ENCODE measurements at places on chromosomes 1 and 21.
A peak's percentile ranks its signal among the peaks of the same experiment; 100 is the strongest.

- peak; percentile 71 for DNase-seq
These were observed 43.7 kb downstream of the KIF21B start for GRCh38 chr1:200979574-200980451.

GRCh38 chr21:46604975-46605766 is at the start of gene S100B:
Gene S100B (minus strand): TSS chr21:46605082. CDS start chr21:46602415, 2,667 bp downstream.
- no peak for DNase-seq

GRCh38 chr21:42003051-42003461 is 7.1 kb downstream of the ZBTB21 start:
- DNase-seq: peak; percentile 61

GRCh38 chr1:55988963-55989452 is 590.4 kb downstream of the PLPP3 start:
- no peak for DNase-seq

DNA sequence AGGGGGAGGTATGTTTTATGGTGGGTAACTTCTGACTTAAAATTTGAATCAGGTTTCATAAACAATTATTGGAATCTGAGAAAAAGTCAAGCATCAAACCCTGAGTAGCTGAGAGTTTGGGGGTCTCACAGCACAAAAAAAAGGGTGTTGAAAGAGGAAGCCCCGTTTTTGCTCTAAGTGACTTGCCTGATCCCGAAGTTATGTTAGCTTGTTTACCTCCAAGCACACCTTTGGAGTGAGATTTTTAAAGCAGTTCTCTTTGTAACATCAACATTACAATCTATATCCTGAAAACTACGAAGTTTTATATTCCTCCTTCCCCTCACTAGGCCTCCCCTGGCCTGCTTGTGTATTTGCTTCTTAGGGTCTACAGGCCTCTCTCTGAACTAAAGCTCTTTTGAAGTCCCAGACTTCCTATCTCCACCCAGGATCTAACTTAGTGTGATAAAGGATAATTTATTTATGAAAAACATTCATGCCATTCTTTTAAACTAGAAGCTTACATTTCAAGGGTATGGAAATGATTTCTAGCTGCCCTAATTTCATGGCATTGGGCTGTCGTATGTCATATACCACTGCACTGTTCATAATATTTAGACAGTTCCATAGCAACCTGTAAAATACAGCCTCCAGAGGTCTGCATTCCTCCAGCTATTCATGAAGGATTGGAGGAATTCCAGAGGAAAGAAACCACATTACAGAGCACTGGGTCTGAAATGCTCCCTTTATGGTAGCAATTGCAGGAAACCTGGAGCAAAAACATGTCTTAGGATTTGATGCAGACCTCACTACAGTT is 36.1 kb upstream of the RGS1 start:
- DNase-seq: no peak

DNA sequence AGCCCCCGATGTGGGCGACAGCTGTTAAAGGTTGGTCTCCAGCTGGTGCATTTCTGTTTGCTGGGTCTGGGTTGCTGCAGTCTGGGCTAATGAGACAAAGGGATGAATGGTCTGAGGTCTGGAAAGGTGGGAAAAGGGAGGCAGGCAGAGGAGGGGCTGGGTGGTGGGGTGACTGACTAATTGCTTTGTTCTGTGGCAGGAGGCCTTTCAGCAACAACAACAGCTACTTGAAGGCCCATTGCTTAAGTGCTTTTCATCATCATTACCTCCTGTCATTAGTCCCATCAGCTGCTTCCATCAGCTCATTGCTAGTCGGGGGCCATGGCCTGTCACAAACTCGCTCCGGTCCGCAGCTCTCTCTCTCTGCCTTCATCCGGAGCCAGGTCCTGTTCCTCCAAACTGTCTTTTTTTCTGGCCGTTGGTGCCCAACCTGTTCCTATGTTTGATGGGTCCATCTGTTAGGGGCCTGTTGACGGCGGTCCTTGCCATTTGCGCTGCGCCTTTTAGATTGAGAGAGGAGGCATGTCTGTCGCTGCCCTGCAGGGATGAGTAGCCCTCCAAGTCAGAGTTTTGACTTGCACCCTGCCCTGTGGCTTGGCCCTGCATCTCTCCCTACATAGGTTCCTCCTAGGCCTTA is 105.6 kb upstream of the PLXNA2 start:
- no peak for DNase-seq

GRCh38 chr1:228825041-228825440 is 89.8 kb downstream of the RHOU start:
- no peak for DNase-seq

GRCh38 chr1:33430692-33431593 is at the start of gene PHC2:
Gene PHC2 (minus strand): TSS chr1:33431095. CDS start chr1:33375539, 55,556 bp downstream.
- peak; percentile 96 for DNase-seq

GRCh38 chr1:205729945-205730610 is 19.9 kb downstream of the NUCKS1 start:
- no peak for DNase-seq

DNA sequence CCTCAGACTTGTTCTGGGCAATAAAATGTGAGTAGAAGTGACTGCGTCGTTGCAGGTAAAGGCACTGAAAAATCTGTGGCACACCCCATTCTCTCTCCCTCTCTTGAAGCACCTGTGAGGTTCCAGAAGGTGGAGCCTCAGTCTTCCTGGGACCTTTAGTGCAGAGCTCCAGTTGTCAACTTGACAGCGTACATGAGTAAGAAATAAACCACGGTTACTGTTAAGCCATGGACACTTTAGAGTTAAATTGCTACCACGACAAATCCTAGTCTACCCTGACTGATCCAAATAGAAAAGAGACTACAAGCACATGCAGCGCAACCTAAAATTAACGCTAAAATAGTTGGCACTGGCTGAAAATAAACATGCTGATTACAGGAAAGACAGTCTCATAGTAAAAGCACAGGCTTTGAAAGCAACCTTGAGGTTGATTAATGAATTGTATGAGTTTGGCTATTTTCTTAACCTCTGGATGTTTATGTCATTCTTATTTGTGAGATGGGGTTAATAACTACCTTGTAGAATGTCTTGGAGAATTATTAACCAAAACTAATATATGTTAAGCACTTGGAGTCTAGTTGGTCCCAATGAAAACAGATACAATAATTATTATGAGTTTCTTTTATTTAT is 93.0 kb upstream of the PLPPR4 start:
- DNase-seq: no peak

DNA sequence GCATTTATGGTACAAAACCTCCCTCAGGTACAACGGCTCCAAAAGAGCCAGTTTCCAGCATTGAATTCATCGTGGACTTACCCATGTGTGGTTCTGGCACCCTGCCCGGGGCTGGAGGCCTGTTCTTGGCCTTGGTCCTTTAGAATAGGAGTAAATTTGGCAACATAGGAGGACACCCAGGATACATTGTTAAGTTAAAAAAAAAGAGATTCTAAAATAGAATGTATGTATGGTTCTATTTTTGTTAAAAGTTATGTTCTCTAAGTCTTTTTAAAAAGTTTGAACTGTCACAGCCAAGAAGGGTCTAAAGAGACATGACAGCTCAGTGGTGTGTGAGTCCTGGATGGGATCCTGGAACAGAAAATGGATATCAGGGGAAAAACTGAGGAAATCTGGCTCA is 25.9 kb downstream of the EPHX1 start:
- DNase-seq: no peak

DNA sequence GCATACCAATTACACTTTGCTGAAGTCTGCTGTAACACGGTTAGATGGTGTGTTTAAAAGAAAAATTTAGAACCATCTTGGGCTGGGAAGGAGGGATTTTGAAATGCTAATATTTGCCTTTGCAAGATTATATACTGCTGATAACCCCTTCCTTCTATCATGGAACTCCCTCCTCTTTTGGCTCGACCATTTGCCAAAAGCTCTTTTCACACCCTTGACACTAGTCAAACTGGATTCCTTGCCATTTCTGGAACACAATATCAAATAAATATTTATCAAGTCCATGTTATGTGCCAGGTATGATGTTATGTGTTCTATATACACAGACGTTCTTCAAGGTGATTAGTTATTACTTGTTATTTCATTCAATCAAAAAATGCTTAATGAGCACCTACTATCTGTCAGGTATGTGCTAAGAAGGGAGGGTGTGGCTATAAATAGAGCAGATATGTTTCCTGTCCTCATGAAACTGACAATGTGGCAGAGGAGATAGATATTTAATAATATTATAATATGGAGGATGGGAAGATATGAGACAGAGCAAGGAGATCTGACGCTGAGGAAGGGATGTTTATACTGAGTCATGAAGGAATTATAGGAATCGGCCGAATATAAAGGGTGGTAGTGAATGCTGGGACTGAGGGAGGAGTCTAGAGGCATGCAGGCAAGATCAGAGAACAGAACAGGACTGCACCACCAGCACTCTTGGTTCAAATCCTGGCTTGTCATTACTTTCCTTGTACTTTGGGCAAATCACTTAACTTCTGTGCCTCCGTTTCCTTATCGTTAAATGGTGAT is 16.1 kb upstream of the XPR1 start:
- DNase-seq: no peak

DNA sequence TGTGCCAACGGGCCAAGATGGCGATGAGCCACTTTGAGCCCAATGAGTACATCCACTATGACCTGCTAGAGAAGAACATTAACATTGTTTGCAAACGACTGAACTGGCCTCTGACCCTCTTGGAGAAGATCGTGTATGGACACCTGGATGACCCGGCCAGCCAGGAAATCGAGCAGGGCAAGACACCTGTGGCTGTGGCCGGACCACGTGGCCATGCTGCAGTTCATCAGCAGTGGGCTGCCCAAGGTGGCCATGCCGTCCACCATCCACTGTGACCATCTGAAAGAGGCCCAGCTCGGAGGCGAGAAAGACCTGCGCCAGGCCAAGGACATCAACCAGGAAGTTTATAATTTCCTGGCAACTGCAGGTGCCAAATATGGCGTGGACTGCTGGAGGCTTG is 32.2 kb upstream of the GPR137B start:
- no peak for DNase-seq

- DNase-seq: no peak
These were observed 8.9 kb downstream of the CAMTA1 start for GRCh38 chr1:6794164-6794563.

- DNase-seq: no peak
These were observed 36.5 kb downstream of the PTPN14 start for GRCh38 chr1:214514819-214515383.

- DNase-seq: no peak
These were observed 39.8 kb downstream of the GJA5 start for GRCh38 chr1:147720557-147720956.

- peak; percentile 6 for DNase-seq
These were observed 6.8 kb downstream of the RRAGC start for GRCh38 chr1:38852780-38853179.

DNA sequence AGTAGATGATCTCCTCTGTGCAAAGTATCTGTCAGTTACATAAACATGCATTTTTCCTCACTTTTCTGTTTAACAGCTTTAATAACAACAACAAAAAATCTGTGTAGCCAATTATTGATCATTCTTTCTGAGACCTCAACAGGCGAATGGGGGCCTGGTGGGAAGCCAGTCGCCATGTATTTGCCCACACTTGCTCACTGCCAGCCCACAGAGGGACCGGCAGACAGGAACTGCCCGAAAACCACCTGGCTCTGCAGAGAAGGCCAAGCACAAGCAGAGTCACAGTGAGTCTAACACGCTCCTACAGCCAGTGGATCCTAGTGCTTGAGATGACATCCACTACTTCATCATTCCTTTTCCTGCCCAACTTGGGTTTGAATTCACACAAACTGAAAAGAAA is 56.1 kb downstream of the NPHP4 start:
- no peak for DNase-seq

DNA sequence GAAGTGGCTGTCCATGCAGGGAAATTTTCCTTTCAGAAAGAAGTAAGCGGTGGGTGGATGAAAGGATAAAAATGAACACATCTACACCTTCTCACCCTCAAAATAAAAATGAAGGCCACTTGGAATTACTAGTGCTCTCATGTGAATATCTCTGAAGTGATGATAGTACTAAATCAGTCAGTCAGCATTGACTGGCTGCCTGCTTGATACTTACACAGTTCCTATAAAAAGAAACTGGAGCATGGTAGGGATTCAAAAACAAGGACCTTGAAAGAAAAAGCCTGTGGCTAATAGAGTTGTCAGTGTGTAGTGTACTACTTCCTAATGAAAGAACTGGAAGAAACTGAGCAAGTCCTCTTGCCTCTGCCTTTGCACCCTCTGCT is 239.7 kb downstream of the HLX start:
- DNase-seq: no peak

GRCh38 chr1:20956272-20956671 is 169.2 kb upstream of the HP1BP3 start:
- no peak for DNase-seq

DNA sequence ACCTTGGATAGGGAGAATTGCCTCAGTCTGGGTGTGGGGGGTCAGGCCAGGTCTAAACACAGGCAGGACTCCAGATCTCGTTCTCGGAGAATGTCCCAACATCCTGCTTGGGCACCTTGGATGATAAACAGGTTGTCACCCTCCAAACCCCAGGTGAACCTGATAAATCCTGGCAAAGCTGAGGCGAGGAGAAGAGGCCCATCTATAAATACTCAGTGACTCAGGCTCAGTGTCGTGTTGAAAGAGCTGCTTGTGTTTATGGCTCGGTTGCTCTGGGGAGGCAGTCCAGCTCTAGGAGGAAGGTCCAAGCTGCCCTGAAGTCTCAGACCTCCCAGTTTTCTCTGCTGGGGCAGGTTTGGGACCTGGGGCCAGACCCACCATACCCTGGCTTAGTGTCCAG is 15.8 kb upstream of the TRIM63 start:
- DNase-seq: no peak

GRCh38 chr1:33387625-33388024 is 43.3 kb downstream of the PHC2 start:
- no peak for DNase-seq

DNA sequence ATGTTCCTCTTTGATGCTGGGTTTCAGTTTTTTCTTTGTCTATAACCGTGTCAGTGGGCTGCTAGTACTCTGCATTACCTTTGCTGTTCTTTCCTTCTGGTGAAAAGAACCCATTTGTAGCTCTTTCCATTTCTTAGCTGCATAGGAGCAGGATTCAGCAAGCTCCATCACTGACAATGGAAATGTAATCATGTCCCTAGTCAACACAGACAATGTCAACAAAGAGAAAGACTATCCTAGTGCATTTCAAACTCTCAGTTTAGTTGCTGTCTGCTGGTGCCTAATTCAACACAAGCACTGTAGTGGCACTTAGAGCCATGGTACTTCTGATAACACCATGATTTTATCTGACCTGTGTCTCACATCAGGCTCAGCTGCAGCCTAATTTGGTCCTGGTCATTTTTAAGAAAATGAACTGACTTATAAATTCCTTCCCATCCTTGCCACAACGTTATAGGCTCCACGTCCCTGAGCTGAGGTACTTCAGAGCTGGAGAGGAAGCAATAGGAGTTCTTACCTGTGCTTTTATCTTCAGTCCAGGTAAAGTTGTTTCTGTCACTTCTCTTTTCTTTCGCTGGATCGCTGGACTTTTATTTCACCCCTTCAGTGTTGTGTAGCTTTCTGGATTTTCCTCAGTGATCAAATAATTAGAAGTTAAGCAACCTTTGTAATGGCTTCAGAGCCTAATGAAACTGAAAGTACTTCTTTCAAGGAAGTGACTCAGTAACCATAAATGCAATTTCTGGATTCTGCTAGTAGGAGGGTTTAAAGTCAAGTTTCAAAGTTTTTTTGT is at the start of gene GBP3:
TSS of gene GBP3 (minus strand) at position 700 of the 793 bp plus-strand sequence. CDS start 2,145 bp downstream, outside the sequence.
- DNase-seq: no peak
